ENCODE measurements at places on chromosomes 3 and 15.

GRCh38 chr15:24878153-24878552, 76.6 kb upstream of the SNRPN start:
- DNase-seq, result peak; percentile 91

DNA sequence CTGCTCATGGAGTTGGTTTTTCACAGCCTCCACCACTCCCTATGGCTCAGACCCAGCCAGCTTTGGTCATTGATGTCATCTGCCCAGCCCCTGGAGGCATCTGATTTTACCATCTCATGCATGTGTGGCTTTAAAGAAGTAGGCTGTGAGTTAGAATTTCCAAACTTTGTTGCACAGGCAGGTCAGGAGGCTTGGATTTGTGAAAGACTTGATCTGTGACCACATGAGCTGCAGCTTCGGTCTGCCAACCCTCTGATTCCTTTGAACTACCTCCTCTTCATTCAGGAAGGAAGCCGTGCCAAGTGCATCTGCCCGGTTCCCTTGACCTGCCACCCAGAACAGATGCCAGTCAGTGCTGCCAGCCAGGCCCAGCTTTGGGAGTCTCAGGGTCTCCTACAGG, 9.2 kb downstream of the CTXND1 start:
- DNase-seq, result no peak

GRCh38 chr15:71997691-71998090, 120.3 kb downstream of the MYO9A start:
- no peak for DNase-seq

DNA sequence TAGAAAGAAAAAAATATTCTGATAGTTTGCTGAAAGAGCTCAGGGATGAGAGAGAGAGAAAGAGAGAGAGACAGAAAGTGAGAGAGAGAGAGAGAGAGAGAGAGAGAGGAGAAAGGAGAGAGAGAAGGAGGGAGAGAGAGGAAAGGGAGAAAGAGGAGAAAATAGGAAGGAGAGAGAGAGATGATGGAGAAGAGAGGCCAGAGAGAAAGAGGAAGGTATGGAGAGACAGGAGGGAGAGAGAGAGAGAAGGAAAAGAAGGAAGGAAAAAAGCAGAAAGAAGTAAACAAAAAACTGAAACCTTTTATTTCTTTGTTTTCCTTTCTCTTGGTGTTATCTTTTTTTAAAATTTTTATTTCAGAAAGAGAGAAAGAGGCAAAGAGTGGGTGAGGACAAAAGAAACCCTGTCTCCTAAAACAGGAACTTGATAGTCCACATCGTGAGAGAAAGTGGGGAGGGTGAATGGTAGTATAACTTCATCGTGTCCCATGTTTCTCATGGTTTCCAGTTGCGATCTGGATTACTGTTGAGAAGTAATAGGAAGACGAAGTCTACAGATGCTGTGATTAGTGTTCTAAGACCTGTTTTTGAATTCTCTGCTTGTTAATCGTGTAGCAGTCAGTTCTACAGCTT, 279.7 kb downstream of the LPP start:
- DNase-seq, result no peak

GRCh38 chr3:176951144-176951543, 246.1 kb downstream of the TBL1XR1 start:
- DNase-seq, result no peak

GRCh38 chr15:72272213-72272996, at the start of gene PARP6:
Gene PARP6 (minus strand): TSS chr15:72272554. CDS start chr15:72267477, 5,077 bp downstream.
- DNase-seq, result peak; percentile 99

DNA sequence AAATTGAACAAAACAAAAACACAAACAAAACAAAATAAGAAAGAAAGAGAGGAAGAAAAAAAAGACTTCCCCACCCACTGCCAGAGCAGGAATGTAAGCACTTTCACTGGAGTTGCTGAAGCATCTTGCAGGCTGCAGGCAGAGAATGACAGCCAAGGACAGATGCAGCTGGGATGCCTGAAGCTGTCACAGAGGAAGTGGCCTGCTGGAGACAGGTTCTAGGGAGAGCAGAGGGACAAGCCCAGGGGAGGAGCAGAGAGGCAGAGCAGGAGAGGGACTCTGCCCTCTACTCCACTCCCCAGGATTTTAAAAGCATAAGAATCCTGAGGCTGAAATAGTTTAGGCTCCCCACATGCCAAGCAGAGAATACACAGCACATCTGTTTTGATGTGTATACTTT, 326.2 kb downstream of the TUSC7 start:
- DNase-seq, result peak; percentile 51

DNA sequence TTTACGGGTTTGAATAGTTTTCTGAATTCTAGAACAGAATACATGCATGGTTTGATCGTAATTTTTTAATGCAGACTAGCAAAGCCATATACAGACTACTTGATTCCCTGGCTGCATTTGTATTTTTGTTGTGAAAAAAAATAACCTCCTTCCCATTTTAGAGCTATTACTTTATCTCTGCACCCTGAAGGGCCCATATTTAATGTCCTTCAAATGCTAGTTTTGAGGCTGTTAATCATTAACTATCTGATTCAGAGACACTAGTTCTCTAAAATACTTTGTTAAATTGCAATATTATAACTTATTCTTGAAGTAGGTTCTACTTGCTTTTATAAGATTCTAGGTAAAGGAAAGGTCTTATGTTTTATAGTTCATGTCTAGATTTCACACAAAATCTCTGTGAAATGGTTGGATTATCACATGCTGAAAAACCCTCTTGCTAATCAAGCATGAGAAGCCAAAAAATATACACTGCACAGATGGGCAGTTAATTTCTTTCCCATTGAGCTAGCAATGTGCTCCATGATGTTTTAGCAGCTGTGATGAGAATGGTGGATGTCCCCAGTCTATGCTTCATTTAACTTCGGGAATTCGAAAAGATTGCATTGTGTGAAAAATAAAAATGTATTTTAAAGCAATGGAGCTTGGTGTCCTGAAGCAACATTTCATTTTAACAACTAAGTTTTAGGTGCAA, 634.0 kb upstream of the BCHE start:
- no peak for DNase-seq

- no peak for DNase-seq
Measured at GRCh38 chr15:74006774-74007639, 12.5 kb downstream of the PML start.

DNA sequence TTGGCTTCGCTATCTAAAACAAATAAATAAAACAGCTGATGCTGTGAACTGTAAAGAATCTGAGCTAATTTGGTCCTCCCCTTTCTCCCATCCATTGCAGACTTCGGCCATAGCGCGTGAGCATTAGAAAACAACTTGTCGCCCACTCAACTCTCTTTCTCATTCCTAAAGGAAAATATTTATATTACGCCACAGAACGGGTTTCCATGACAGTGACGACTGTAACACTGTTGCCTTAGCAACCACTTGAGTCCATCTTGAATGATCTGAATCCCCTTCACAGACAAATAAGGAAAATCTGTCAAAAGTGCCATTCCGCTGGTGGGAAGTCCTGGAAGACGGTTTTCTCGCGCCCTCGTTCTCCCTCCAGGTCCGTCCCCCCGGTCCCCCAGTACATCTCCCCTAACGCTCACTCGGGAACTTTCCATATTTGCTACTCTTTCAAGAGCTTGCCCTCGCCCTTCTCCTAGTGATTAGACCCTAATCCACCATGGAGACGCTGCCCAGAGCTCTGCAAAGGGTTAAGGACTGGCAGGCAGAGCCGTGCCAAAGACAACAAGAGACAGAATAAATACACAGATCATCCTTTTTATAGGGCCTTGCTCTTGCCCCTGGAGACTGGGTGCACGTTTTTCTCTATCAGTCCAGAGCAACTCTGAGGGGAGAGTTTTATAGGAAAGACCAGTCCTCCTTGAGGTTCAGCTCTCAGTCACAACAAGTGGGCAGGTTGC, 50.5 kb downstream of the CRYGS start:
- peak; percentile 73 for DNase-seq

GRCh38 chr3:120642368-120642948, 39.6 kb downstream of the HGD start:
- no peak for DNase-seq

DNA sequence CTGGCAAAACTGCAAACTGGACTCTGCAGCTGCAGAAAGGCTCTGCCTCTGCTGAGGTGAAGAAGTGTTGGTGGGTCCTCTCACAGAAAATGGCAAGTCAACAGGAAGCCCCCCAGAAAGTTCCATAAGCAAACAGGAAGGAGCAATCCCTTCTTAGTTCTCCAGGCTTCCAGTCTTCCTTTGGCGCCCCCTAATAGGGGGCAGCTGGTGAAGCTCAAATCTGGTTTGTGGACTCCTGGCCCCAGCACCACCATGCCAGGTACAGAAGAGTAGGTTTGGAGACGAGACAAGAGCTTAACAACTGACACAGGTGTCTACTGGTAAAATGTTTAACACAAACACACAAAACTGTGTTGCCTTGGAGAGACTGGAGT, 35.5 kb downstream of the LEO1 start:
- DNase-seq, result no peak

- DNase-seq, result no peak
Measured at GRCh38 chr3:46974421-46975171, 1.9 kb downstream of the CCDC12 start.

DNA sequence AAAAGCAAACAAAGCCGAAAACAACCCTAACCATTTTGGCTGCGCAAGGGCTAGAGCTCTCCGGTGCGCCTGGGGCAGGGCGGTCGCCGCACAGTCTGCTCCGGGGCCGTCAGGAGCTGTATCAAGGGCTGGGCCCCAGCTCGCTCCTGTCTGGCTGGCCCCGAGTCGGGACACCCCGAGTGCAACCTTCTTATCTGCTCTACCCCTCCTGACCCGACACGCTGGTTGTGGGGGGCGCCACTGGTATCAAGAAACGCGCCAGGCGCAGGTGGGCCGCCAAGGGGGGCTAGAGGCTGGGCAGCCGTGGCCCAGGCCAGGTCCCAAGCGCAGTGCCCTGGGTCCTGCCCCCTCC, 36.0 kb downstream of the NR2F2 start:
- no peak for DNase-seq

DNA sequence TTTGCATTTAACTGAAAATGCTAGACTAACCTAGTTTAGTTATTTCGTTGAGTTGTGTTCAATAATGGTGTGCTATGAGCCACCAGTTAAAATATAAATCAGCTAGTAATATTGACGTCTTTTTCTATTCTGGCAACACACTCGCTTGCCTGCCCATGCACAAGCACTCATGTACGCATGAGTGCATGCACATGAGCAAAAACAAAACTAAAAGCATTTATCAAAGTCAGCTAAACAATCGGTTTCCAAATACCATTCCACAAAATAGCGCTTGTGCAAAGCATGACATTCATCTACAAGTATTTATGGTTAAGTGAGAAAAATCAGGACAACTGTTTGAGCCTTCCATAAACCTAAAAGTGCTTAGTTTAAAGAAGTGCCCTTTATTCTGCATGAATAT, 13.1 kb upstream of the SAMMSON start:
- DNase-seq, result no peak
